ENCODE measurements at places on chromosomes 16 and 17. TPM values are rescaled to one million over a fixed set of nuclear protein-coding genes. Genes with fewer than 3 reads are reported as not detected.
A peak's percentile ranks its signal among the peaks of the same experiment; 100 is the strongest.

DNA sequence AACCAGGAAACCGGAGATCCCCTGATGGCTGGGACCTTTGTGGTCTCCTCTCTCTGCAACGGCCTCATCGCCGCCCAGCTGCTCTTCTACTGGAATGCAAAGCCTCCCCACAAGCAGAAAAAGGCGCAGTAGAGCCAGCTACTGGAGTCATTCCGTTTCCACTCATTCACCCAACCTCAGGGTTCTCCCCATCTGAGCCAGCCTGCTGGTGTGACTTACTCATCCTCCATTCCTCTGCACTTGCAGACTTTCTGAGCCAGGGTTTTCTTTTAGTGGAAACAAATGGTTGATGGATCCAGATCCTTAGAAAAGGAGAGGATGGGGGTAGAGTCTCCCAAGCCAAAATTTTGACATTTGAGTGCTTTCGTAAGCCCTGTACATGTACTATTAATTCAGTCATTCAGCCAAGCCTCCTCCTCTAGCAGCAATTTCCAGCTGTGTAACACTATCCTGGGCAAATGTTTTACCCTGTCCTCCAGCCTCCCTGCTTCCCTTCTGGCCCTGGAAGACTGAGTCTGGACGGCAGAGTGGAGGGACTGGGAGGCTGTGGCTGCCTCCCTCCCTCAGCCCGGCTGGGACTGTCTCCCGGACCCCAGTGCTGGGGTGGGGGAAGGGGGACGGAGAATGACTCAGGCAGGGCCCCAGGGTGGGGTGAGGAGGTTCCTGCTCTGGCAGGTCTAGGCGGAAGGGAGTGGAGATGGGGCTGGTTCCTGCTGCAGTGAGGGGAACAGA lies 2.3 kb downstream of the SOX15 start:
- peaks cover 53% of the 10 kb centered on the region for H3K36me3 ChIP-seq
- no peak for DNase-seq
- no peak overlapping the region for H3K27ac ChIP-seq
- no peak overlapping the region for H3K4me3 ChIP-seq

GRCh38 chr16:82331397-82331796 lies 161.4 kb upstream of the MPHOSPH6 start:
- no peaks in the 10 kb centered on the region for H3K27me3 ChIP-seq
- H3K27ac ChIP-seq = no peak overlapping the region
- H3K4me3 ChIP-seq = no peak overlapping the region
- H3K36me3 ChIP-seq = no peaks in the 10 kb centered on the region
- H3K4me1 ChIP-seq = no peaks in the 10 kb centered on the region

The TP53TG3C gene
- total RNA-seq = not detected

DNA sequence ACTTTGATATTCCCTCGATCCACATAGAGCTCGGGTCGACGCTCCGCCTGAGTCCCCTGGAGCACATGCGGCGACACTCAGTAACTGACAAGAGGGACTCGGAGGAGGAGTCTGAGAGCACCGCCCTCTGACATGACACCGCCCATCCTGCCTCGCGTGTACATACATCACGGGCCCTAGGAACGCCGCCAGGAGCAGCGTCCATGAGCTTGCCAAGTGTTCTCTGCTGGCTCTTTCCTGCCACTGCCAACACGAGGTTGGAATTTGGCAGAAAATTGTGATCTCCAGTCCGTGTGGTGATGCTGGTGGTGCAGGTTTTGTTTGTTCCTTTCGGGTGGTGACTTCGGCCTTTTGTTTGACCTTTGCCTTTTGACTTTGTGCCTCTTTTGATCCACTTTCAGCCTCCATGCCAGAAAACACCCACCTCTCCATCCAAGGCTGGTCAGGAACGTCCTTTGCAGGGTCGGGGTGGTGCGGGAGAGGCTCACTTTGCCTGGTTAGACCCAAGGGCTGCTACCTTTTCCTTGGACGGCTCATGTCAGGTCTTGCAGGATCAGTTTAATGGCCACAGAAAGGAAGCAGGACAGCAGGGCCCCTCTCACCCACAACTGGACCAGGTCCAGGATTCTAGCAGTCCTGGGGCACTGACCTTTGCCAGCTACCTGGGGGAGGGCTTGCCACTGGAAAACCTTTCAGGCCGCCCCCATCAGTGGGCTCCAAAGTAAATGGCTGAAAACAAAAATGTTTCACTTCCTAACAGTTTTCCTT lies 27.6 kb downstream of the ELAC2 start:
- no peak overlapping the region for H3K27ac ChIP-seq
- no peak overlapping the region for H3K4me3 ChIP-seq
- H3K36me3 ChIP-seq = peaks cover 56% of the 10 kb centered on the region
- H3K27me3 ChIP-seq = no peaks in the 10 kb centered on the region
- no peaks in the 10 kb centered on the region for H3K4me1 ChIP-seq
- no peak for DNase-seq

DNA sequence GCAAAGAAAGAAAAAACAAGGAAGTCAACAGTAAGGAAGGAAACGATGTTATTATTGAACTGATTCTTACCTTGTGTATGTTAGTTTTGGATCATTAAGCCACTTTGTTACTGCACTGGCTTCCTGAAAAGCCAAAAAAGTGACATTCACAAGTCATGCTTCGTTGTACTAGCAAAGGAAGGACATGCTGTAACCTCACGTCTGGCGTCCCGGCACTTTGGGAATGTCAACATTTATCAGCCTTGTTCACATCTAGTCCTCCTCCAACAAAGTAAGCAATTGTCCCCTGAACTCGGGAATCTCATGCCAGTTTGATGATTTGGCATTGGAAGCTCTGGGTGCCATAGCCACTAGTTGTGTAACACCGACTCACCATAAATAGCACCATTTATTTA lies 731 bp upstream of the MKS1 start:
- H3K4me3 ChIP-seq = peak overlapping the region; percentile 66
- DNase-seq = no peak
- no peaks in the 10 kb centered on the region for H3K27me3 ChIP-seq
- H3K36me3 ChIP-seq = peaks cover 18% of the 10 kb centered on the region
- H3K4me1 ChIP-seq = peaks cover 9% of the 10 kb centered on the region

DNA sequence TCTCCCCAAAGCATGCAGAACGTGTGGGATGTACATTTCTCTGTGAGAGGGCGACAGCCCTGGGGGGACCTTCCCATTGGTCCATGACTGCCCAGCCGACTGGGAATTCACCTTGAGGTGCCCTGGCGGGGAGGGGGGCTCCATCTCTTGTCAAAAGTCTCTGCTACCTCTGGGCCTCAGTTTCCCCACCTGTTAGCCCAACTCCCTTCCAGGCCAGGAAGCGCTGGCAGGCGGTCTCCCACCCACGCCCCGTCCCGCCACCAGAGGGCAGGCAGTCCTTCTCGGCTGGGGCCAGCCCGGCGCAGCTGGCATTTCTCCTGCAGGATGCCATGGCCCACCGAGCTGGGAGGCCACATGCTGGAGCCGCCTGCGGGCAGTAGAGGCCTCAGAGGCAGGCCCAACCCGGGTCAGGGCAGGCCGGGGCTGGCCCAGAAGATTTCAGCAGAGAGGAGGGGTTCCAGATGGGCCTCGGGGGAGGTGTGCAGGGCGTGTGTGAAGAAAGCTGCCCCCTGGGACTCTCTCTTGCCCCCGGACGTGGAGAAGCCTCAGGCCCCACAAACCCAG lies 16.6 kb downstream of the CD7 start:
- H3K4me3 ChIP-seq = no peak overlapping the region
- peaks cover 46% of the 10 kb centered on the region for H3K4me1 ChIP-seq
- DNase-seq = peak; percentile 82
- H3K27ac ChIP-seq = no peak overlapping the region
- no peaks in the 10 kb centered on the region for H3K27me3 ChIP-seq

- DNase-seq = no peak
- no peak overlapping the region for H3K27ac ChIP-seq
- H3K27me3 ChIP-seq = no peaks in the 10 kb centered on the region
- H3K4me3 ChIP-seq = no peak overlapping the region
These were observed 29.3 kb downstream of the MARF1 start for GRCh38 chr16:15613676-15614075.

The CSF3 gene
- total RNA-seq = 1.9 TPM

The KRT36 gene
- not detected for total RNA-seq

The IGFBP4 gene
- 371 TPM for total RNA-seq

- no peaks in the 10 kb centered on the region for H3K36me3 ChIP-seq
- no peak for DNase-seq
- no peak overlapping the region for H3K4me3 ChIP-seq
- H3K27ac ChIP-seq = peak overlapping the region; percentile 20
- no peaks in the 10 kb centered on the region for H3K27me3 ChIP-seq
These were observed 38.2 kb downstream of the PLCG2 start for GRCh38 chr16:81817296-81817695.

- no peaks in the 10 kb centered on the region for H3K27me3 ChIP-seq
- H3K4me3 ChIP-seq = no peak overlapping the region
- peaks cover 14% of the 10 kb centered on the region for H3K4me1 ChIP-seq
- peaks cover 98% of the 10 kb centered on the region for H3K36me3 ChIP-seq
These were observed 47.5 kb upstream of the GSG1L start for GRCh38 chr16:28110977-28111376.

DNA sequence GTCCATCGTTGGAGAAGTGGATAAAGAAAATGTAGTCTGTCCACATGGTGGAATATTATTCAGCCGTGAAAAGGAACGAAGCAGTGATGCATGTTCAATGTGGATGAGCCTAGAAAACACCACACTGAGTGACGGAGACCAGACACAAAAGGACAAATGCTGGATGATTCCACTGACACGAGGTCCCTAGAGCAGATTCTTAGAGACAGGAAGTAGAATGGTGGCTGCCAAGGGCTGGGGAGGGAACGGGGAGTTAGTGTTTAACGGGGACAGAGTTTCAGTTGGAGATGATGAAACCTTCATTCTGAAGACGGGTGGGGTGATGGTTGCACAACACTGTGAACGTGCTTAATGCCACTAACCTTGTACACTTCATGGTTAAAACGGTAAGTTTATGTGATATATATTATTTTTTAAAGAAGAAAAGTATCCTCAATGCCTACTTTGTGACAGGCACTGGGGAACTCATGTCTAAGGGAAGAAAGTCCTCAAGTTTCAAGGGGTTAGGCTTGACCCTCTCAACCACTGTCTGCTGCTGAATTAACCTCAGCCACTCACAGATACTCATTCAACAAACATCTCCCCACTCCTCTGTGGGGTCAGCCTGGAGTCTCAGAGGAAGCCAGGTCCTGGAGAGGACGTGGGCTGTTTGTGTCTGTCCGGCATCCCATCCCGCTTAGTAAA lies 17.6 kb downstream of the C16orf74 start:
- no peak for DNase-seq
- H3K4me1 ChIP-seq = no peaks in the 10 kb centered on the region
- H3K4me3 ChIP-seq = no peak overlapping the region

GRCh38 chr16:84689111-84689510 lies 10.7 kb upstream of the USP10 start:
- no peaks in the 10 kb centered on the region for H3K4me1 ChIP-seq
- no peaks in the 10 kb centered on the region for H3K36me3 ChIP-seq
- no peak overlapping the region for H3K4me3 ChIP-seq
- DNase-seq = no peak
- H3K27me3 ChIP-seq = no peaks in the 10 kb centered on the region
- no peak overlapping the region for H3K27ac ChIP-seq

DNA sequence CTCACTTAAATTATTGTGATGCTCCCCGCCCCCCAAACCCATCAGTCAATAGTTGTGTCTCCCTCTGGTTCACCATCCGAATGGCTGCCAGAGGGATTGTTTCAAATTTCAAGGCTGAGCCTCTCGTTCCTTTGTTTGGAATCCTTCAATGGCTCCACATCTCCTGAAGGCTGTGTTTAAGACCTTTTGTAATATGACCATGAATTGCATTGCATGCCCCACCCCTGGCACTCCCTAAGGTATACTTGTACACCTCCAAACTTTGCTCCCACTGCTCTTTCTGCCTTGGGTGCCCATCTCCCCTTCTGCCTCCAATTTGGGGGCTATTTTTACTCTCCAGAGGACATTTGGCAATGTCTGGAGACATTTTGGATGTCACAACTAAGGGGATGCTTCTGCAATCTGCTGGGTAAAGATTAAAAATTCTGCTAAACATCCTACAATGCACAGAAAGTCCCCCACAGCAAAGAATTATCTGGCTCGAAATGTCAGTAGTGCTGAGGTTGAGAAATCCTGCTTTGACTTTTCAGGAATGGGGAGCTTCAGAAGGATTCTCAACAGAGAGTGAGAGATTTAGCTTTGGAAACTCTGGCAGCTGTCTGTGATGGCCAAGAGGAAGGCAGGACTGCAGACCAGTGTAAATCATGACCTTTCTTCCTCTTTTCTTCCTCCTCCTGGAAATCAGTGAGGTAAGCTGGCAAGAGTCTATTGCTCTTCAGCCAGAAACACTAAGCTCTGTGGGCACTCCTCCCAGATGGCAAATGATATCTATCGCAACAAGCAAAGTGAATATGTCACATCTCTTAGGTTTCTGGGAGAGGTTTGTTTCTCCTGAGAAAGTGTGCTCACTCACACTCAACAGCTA lies 8.7 kb upstream of the IL4R start:
- no peaks in the 10 kb centered on the region for H3K27me3 ChIP-seq
- H3K36me3 ChIP-seq = no peaks in the 10 kb centered on the region

DNA sequence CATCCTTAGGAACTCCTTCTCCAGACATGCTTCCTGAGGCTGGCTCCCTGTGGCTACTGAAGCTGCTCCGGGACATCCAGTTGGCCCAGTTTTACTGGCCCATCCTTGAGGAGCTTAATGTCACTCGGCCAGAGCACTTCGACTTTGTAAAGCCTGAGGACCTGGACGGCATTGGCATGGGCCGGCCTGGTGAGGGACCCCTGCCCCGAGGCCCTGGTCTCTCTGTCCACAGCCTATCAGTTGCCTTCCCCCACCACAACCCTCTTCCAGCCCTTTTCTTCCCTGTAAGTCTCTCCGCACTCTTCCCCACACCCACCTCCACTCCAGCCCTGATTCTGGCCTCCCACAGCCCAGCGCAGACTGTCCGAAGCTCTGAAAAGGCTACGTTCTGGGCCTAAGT lies 2.0 kb downstream of the TNK1 start:
- H3K4me3 ChIP-seq = no peak overlapping the region
- H3K36me3 ChIP-seq = peaks cover 16% of the 10 kb centered on the region
- no peak for DNase-seq
- peaks cover 10% of the 10 kb centered on the region for H3K27me3 ChIP-seq
- H3K27ac ChIP-seq = no peak overlapping the region

- DNase-seq = no peak
- H3K27ac ChIP-seq = no peak overlapping the region
- no peaks in the 10 kb centered on the region for H3K4me1 ChIP-seq
- no peaks in the 10 kb centered on the region for H3K36me3 ChIP-seq
- H3K4me3 ChIP-seq = no peak overlapping the region
These were observed 533.2 kb upstream of the CDH5 start for GRCh38 chr16:65833171-65833871.

- no peaks in the 10 kb centered on the region for H3K36me3 ChIP-seq
- H3K27ac ChIP-seq = peak overlapping the region; percentile 68
- no peaks in the 10 kb centered on the region for H3K4me1 ChIP-seq
- no peak overlapping the region for H3K4me3 ChIP-seq
- no peak for DNase-seq
These were observed 381.8 kb downstream of the SOX9 start for GRCh38 chr17:72502371-72503341.

The FNDC8 gene
- total RNA-seq = not detected

DNA sequence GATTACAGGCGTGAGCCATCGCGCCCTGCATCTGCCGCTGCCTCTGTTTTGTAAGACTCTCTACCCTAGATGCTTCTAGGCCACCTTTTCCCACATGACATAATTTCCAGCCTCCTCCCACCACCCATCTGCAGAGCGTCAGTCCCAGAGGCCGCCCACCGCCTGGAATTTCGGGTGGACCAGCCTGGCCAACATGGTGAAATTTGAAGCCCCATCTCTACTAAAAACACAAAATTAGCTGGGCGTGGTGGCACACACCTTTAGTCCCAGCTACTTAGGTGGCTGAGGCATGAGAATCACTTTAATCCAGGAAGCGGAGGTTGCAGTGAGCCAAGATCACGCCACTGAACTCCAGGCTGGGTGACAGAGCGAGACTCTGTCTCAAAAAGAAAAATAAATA lies 5.1 kb upstream of the CIBAR2 start:
- no peak overlapping the region for H3K27ac ChIP-seq
- no peak for DNase-seq
- H3K4me1 ChIP-seq = peaks cover 11% of the 10 kb centered on the region
- H3K36me3 ChIP-seq = no peaks in the 10 kb centered on the region
- H3K27me3 ChIP-seq = no peaks in the 10 kb centered on the region

Data from lower lobe of right lung (tissue), 2 donors.